ENCODE measurements at places on chromosomes 6 and 20.

DNA sequence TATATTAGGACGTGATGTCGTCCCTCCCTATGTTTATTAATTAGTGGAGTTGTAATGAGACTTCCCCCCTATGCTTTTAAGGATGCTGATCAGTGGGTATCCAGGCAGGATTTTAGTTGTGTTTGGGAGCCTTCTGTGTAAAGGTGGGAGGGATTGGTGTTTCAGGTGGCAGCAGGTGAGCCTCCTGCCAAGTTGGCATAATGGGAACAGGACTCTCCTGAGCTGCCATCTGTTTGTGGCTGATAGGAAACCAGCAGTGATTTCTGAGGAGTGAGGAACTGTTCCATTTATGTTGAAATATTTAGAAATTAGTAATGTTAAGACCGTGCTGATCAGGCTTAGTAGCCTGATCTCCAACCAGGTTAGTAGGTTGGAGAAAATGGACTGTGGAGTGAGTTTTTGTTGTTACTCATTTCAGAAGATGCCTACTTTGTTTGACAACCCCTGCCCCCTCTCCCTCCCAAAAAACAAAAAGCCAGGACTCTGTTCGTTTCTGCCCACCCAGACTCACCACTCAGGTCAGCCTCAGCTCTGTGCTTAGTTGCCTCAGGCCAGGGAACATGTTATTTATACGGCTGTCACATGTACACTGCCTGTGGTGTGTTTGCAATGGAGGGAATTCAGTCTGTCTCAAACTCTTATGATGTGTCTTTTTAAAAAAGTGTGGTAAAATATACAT, 55.4 kb upstream of the TULP4 start:
- no peak for DNase-seq

DNA sequence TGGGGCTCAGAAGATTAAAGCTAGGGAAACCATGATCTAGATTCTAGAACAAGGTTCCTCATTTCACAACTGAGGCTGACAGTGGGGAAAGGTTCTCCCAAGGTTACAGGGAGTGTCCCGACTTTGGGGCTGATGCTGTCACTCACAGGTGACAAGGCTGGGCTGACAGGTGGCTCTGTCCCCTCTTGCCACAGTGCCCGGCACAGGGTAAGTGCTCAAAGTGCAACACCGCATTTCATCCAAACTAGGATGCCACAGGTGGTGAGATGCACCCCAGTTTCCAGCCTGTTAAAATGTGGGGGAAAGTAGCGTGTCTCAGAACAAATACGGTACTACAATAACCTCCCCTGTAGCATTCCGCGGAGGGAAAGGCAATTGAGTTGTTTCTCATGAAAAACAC, 7.8 kb downstream of the ZBP1 start:
- no peak for DNase-seq

GRCh38 chr6:104332364-104332763, 527.4 kb downstream of the HACE1 start:
- no peak for DNase-seq

- peak; percentile 72 for DNase-seq
Observed at GRCh38 chr20:330233-331149, 5.1 kb downstream of the SOX12 start.

GRCh38 chr6:151276112-151276740, 36.5 kb downstream of the AKAP12 start:
- DNase-seq = no peak

GRCh38 chr6:28634411-28634760, 108.7 kb downstream of the GPX5 start:
- no peak for DNase-seq

GRCh38 chr20:52918311-52918710, 53.8 kb upstream of the TSHZ2 start:
- DNase-seq = no peak

- DNase-seq = peak; percentile 31
Observed at GRCh38 chr20:25247518-25247955, 348 bp upstream of the PYGB start.

DNA sequence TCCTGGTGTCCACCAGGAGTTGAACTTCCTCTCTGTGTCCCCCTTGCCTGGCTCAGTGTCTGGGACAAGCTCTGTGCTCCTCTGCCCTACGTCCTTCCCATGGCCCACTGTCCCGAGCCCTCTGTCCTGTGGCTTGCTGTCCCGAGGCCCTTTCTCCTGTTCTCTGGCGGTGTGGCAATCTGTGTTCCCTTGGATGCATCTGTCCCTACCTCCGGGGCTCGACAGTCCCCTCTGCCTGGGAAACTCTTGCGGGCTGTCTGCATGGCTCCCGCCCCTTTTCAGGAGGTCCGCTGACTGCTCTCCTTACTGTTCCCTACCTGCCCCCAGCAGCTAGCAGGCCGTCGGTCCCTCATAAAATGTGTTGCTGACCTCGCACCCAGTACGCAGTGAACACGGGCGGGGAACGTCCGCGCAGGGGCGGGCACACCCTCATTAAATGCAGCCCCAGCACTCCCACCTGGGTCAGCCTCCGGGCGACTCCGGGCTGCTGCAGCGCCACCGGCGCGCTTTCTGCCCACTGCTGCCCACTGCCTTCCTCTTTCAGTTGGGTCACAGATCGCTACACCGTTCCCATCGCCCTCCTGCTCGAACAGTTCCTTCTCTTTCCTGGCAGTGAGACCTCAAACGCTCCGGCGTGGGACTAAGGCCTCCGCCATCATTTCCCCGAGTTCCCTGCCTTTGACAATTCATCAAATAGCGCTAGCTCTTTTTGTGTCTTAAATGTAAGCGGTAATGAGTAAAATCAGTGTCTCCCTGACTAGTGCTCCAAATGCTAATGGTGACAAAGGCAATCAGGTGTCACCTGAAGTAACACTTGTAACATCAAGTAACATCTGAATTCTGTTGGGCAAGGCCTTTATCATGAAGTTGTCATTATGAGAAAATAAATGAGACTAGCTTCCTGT, 60.5 kb downstream of the RSPH3 start:
- peak; percentile 12 for DNase-seq

- DNase-seq = no peak
Observed at GRCh38 chr6:111632468-111633247, 27.0 kb upstream of the TRAF3IP2 start.

GRCh38 chr20:40176098-40176841, 512.8 kb downstream of the MAFB start:
- no peak for DNase-seq

DNA sequence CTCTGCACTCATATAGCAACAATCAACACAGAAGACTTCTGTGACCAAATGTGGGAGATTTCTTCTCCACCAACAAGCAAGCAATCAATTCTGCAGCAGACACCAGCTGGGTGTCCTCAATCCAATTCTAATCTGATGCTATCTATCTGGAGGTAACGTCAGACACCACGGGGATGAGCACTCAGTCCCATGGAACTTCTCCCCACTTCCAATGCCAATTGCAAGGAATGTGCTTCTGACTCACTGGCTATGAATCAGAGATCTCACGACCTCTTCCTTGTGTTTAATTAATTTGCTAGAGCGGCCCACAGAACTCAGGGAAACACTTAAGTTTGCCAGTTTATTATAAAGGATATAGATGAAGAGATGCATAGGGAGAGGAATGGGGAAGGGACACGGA, 103.5 kb upstream of the SIRPG start:
- no peak for DNase-seq

- DNase-seq = no peak
Observed at GRCh38 chr20:62788607-62789006, 7.7 kb upstream of the MRGBP start.

DNA sequence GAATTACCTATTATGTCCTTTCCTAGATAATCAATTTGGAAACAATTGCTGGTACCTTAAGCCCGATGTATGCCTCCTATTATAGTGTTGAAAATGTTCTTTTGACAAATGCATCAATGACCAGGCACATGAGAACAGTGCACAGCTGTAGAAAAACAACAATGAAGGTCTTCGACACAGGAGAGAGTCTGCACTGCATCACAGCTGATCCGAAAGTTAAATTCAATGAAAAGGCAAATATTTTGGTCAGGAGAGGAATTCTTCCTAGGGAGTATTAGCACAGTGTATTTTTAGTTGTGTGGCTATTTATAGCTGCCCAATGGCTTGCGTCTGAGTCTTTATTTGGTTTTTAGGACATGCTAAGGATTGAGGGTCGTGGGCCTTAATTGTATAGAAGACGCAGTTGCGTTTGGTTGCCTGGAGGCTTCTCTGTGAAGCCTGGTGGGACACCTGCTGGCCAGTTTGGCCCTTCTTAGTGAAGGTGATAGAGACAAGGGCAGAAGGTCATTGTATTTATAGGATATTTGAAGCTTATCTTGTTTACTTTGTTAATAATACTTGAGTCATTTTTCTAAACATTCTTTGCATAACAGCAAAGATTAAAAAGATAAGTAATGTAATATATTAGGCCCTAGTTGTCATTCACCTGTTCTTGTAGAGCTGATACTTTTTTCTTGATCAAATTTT, 72.3 kb downstream of the CDYL start:
- peak; percentile 21 for DNase-seq

- DNase-seq = no peak
Observed at GRCh38 chr6:35231563-35231962, 17.8 kb downstream of the SCUBE3 start.

DNA sequence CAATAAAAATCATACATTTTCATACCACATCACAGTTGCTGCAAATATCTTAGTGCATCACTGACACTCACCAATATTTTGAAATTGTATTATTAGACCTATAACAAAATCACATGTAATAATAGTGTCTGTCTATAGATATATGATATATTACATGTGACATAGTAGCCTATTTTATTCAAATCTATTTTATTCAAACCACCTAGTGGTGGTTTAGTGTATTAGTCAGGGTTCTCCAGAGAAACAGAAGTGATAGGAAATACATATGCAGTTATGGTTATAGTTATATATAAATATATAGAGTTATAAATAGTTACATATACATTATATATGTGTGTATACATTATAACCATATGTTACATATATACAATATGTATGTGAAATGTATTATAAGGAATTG, 366.5 kb upstream of the ARID1B start:
- DNase-seq = no peak
